Activated CD4-positive, alpha-beta T cell treated with anti-CD3 and anti-CD28 coated beads, Interleukin-2, amount 10 ng/mL, durations not matched to agents 24 days and 14 days (primary cell): ENCODE measurements at places on chromosomes 7 and 10. TPM values are rescaled to one million over a fixed set of nuclear protein-coding genes. Genes with fewer than 3 reads are reported as not detected.

IGFBP1 gene
- not detected in 2 replicates for total RNA-seq

SPDYE16 gene
- total RNA-seq = 0.47 TPM in 1 of 2 replicates, not detected in the other

GDF2 gene
- not detected in 2 replicates for total RNA-seq

NPSR1 gene
- not detected in 2 replicates for total RNA-seq

NEURL1 gene
- total RNA-seq = 2.8 and 3.1 TPM in 2 replicates

SKIDA1 gene
- total RNA-seq = 0.02 and 0.16 TPM in 2 replicates

ZNF239 gene
- 2.5 TPM in 2 replicates for total RNA-seq

GPR15LG gene
- total RNA-seq = not detected in 2 replicates

MCM10 gene
- total RNA-seq = 107 and 112 TPM in 2 replicates

ARID5B gene
- 56.9 and 58.2 TPM in 2 replicates for total RNA-seq

LZTS2 gene
- total RNA-seq = 21.8 and 22.7 TPM in 2 replicates

MAD1L1 gene
- total RNA-seq = 48.3 and 54.0 TPM in 2 replicates

LEP gene
- total RNA-seq = not detected in 2 replicates

SGCE gene
- 0.38 TPM in 1 of 2 replicates, not detected in the other for total RNA-seq

LRRC4 gene
- total RNA-seq = 2.2 and 5.7 TPM in 2 replicates

UCN3 gene
- total RNA-seq = not detected in 2 replicates

TAC1 gene
- total RNA-seq = 0.28 TPM in 1 of 2 replicates, not detected in the other

ANKRD22 gene
- 0.12 TPM in 1 of 2 replicates, not detected in the other for total RNA-seq

FBXL13 gene
- 0.09 and 0.99 TPM in 2 replicates for total RNA-seq

FLNC gene
- 0.02 and 0.09 TPM in 2 replicates for total RNA-seq

LRRTM3 gene
- not detected in 2 replicates for total RNA-seq

METTL27 gene
- 1.3 and 1.9 TPM in 2 replicates for total RNA-seq

RET gene
- total RNA-seq = 0.12 and 0.62 TPM in 2 replicates

TBC1D12 gene
- 0.54 and 0.71 TPM in 2 replicates for total RNA-seq

PRLHR gene
- total RNA-seq = not detected in 2 replicates

KCP gene
- total RNA-seq = 0.09 and 0.17 TPM in 2 replicates

CXCL12 gene
- total RNA-seq = not detected in 2 replicates

CLRN3 gene
- not detected in 2 replicates for total RNA-seq

SLC39A12 gene
- not detected in 2 replicates for total RNA-seq

CCDC172 gene
- not detected in 2 replicates for total RNA-seq

ANKRD61 gene
- 0.31 and 0.58 TPM in 2 replicates for total RNA-seq

LIPF gene
- total RNA-seq = not detected in 2 replicates

SEMA3A gene
- total RNA-seq = 0.14 and 0.26 TPM in 2 replicates

AMZ1 gene
- not detected in 2 replicates for total RNA-seq

GRID2IP gene
- 0.05 TPM in 1 of 2 replicates, not detected in the other for total RNA-seq

LIPK gene
- not detected in 2 replicates for total RNA-seq

MLLT10 gene
- 40.2 and 42.0 TPM in 2 replicates for total RNA-seq

PRSS37 gene
- total RNA-seq = not detected in 2 replicates

BRI3 gene
- 66.8 and 70.3 TPM in 2 replicates for total RNA-seq

TRPV6 gene
- not detected in 2 replicates for total RNA-seq

GATA3 gene
- total RNA-seq = 79.7 and 81.0 TPM in 2 replicates

MAGI2 gene
- total RNA-seq = 0.12 TPM in 2 replicates

CYP2C9 gene
- not detected in 2 replicates for total RNA-seq

CCDC146 gene
- total RNA-seq = 1.5 and 2.3 TPM in 2 replicates

ZNF365 gene
- not detected in 2 replicates for total RNA-seq

DNAH11 gene
- 3.0 and 6.1 TPM in 2 replicates for total RNA-seq

STEAP2 gene
- 0.02 TPM in 1 of 2 replicates, not detected in the other for total RNA-seq

SYT15B gene
- 0.12 TPM in 1 of 2 replicates, not detected in the other for total RNA-seq

KIAA1549 gene
- total RNA-seq = 0.77 and 0.95 TPM in 2 replicates

IKZF5 gene
- 17.9 and 18.3 TPM in 2 replicates for total RNA-seq

CELF2 gene
- total RNA-seq = 95.5 and 98.4 TPM in 2 replicates

ZNF503 gene
- 0.07 and 0.09 TPM in 2 replicates for total RNA-seq

HMX2 gene
- total RNA-seq = not detected in 2 replicates

DKK1 gene
- total RNA-seq = not detected in 2 replicates

OR2A7 gene
- 2.0 and 2.1 TPM in 2 replicates for total RNA-seq

CHST15 gene
- total RNA-seq = 0.16 and 0.36 TPM in 2 replicates

EIF5AL1 gene
- 0.40 and 0.45 TPM in 2 replicates for total RNA-seq

AKR1C2 gene
- total RNA-seq = not detected in 2 replicates

CRYGN gene
- total RNA-seq = not detected in 2 replicates
